EH (cell line): ENCODE measurements at places on chromosomes 5 and 9.

DNA sequence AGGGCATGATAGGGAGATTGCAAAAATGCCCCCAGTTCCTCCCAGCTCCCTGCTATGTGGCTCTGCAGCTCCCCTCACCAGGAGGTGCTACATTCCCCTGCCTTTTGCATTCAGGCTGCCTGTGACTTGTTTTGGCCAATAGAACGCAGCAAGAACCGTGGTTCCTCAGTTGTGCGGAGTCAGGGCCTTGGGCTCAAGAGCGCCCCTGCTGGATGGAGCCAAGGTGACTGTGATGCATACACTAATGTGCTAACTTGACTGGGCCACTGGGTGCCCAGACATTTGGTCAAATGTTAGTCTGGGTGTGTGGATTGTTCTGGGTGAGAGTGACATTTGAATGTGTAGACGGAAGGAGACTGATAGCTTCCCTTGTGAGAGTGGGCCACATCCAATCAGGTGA lies 123.3 kb upstream of the MVB12B start:
- no peak for DNase-seq

GRCh38 chr5:54301220-54301619 lies 9.2 kb downstream of the ARL15 start:
- DNase-seq = no peak

DNA sequence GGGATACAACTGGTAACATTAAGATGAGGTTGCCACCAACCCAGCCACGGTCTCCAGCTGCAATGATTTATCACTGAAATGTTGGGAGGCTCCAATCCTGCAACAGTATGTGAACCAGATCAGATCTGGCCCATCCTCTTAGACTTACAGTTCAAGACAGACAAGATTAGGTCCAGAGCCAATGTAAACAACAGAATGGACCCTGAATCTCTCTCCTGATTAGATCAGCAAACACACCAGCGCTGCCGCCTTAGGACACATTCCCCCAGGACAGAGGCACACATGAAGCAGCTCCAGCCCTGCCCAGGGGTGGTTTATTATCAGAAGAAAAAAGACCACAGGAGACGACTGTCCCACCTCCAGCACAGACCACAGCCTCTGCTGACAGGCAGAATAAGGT lies 82.1 kb downstream of the SLIT3 start:
- DNase-seq = peak; percentile 37

GRCh38 chr5:103744159-103744558 lies 181.6 kb upstream of the NUDT12 start:
- DNase-seq = peak; percentile 66

DNA sequence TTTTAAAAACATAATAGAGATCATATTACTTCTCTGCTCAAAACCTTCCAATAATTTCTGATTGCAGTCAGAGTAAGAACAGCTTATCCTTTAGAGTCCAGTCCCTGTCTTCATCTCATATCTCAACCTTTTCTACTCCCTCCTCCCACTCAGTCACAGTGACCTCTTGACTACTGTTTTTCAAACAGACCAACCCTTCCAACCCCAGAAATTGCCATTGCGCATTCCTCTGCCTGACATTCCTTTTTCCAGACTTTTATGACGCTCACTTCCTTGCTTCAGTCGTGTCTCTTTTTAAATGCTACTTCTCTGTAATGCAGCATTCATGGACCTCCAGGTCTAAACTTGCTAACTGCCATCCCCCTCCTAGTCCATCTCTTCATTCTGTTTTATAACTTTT lies 800.5 kb downstream of the BRINP1 start:
- peak; percentile 9 for DNase-seq

- no peak for DNase-seq
Observed at GRCh38 chr5:127410959-127411358, 106.5 kb upstream of the PRRC1 start.

GRCh38 chr9:71663931-71664459 lies 104.3 kb downstream of the CEMIP2 start:
- peak; percentile 64 for DNase-seq

DNA sequence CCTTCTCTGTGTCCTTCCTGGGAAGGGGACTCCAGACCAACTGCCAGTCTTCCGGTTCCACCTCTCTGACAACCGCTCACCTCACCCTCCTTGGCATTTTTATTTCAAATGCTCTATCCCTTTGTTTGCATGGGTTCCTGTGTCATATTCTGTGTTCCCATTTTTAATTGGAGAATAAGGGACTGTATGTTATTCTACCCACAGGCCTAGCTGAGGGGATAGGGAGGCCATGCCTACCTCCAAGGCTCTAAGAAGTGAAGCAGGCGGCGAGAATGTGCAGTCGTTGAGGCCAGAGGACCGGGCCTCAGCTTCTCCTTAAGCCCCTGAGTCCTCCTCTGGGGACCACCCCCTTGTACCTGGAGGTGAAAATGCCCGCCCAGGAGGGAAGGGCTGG lies 936 bp upstream of the WDR5 start:
- no peak for DNase-seq

DNA sequence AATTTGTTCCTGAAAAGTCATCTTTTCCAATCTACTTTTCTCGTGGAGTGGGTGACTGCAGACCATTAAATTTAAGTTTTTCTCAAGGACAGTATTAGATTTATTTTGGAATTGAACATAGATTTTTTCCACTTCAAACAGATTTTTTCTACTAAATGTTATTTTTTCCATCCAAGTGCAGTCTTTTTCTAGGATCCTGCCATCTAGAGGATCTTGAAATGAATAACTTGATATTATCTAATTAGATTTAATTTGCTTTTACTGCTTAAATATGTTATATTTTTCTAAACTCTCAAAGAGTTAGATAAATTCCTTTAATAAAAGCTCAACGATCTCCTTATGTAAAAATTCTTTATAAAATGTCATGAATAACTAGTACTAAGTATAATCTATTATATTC lies 136.9 kb upstream of the PRR16 start:
- DNase-seq = no peak

DNA sequence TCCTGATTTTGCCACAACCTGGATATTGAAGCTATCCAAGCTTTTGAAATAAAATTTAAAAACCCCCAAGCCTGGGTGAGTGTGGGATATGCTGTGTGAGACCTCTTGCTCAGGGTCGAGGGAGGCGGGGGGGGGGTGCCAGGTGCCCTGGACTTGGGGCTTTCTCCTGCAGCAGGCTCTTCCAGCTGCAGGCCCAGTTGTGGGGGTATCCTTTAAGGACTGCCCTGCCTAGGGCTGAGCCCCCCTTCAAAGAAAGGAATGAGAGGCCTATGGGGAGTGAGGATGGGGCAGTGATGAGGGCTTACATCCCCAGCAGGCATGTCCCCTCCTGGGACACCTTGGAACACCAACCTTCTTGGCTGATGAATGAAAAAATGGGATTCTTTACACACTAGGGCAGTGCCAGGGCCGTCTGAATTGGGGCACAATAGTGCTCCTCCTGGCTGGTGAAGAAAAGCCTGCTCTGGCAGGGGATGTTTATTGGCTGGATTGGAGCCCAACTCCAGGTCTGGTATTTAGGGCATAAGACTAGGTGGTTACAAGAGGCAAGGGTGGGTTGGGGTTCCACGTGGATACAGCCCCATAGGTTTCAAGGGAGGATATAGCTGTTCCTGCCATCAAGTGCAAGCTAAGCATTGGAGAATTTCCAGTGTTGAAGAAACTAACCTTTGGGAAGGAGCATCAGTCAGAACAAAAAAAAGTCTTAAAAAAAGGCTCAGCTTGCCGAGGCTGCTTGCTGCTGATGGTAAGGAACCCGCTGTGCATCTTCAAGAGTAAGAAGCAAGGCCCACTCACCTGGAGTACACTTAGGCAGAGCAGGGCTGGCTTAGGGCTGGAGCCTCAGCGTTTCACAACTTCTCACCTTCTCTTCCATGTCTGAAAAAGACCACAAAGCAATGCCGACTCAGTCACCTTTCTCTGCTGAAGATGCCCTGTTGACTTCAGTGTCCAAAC lies 7.0 kb downstream of the HNRNPAB start:
- DNase-seq = no peak

- DNase-seq = peak; percentile 86
Observed at GRCh38 chr9:113223963-113224362, 2.6 kb downstream of the SLC31A1 start.

- no peak for DNase-seq
Observed at GRCh38 chr5:107310181-107310580, 360.6 kb downstream of the EFNA5 start.

DNA sequence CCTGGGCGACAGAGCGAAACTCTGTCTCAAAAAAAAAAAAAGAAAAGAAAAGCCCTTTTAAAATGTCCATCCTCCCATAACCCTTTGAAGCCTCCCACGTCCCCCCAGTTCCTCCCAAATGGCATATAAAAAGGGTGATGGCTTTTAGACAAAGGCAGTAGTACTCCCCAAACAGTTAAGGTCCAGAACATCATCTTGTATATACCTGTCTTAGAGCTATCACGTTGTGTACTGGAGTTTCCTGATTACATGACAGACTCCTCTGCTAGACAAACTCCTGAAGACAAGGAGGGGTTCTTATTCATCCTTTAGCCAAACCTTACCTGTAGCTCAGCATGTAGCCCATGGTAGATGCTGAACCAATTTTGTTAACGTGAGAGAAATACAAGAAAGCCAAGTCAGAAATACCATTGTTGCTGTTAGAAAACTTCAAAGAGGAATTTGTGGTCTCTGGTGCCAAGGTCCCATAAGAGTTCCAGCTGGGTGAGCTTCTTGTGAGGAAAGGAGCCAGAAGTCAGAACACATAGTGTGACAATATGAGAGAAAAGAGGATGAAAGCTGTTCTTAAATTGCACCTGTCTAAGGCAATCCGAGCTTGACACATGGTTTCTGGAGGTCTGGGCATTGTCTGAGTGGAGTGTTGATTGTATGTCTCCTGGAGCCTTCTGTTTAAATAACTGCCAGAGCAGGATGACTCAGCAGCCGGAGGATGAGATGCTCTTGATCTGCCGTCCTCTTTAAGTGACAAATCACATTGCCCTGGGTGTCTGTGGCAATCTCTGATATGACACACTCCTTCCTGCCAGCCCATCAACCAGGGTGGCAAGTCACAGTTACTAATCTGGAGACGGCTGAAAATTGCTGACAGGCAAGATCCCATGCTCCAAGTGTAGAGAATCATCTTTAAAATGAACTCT lies 69.1 kb downstream of the ARRDC3 start:
- DNase-seq = peak; percentile 96

DNA sequence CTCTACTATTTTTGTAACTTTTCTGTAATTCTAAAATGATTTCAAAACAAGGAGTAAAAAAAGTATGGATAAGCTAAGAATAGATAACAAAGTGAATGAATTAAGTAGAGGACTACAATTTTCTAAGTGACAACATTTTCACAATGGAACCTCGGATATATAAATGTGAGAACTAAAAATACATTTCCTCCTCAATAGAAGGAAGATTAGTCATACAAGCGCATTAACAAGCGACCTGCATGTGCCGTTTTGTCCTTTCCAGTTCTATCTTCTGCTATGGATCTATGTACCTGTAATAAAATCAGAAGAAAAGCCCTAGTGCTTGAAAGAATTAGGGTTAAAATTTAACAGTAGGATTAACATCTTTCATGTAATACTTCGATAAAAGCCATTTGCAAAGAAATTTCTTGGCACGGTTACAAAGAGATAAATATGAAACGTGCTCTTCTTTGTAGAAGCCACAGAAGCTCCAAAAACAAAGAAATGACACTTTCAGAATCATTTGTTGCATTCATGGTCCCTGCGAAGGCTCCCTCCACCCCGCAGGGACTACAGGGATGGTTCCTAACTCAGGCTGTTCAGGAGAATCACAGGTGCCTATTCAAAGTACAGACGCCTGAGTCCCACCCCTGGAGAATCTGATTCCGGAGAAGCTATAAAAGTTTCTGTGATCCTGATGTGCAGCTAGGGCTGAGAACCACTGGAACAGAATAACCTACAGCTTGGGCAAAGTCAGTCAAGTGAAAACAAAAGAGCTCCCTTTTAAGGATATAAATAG lies 216.6 kb upstream of the EFNA5 start:
- no peak for DNase-seq

DNA sequence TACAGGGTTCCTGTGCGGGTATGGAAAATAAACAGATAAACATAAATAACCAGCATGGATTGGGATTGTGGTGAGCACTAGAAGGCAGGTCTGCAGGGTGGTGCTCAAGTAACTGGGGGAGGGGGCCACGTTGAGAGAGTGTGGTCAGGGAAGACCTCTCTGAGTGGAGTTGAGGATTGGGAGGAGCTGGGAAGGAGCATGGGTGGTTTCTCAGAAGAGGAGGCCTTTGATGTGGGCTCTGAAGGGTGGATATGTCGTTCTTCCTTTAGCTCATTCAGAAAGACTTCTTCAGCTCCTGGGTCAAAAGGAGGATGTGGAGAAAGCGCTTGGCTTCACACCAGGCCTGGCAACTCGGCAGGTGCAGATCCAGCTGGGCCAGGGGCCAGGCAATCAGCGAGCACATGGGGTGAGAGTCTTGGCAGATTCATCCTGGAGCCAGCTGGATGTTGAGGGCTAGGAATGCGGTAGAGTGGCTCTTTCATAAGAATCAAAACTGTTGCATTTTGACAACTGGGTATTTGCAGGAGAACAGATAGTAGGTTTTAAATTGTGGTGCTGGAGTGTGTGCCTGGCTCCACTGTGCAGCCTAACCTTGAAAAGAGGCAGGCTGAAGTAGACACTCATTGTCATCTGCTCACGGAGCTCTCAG lies 71.7 kb downstream of the PCSK5 start:
- no peak for DNase-seq

- no peak for DNase-seq
Observed at GRCh38 chr5:40646266-40646665, 33.4 kb upstream of the PTGER4 start.
